ENCODE measurements at places on chromosomes 16 and 17.
A peak's percentile ranks its signal among the peaks of the same experiment; 100 is the strongest.

DNA sequence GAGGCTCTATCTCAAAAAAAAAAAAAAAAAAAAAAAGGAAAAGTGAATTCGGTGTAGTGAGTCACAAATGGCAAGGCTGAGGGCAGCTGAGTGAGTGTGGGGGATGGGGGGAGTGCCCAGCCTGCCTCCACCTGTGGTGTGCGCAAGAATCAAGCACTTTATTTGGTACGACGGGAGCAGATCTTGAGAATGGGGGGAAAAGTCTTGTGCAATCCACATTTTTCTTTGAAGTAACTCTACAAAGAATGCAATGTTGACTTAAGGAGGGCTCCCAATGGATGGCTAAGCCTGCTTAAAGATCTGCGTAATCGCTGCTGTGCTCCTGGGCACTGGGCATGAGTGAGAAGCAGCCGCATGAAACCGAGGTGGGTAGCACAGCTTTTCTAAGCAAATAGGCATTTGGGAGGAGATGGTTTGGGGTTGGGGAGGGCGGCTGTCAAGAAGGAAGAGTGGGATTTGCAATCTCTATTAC, 28.2 kb downstream of the ATP2C2 start:
- DNase-seq = no peak

DNA sequence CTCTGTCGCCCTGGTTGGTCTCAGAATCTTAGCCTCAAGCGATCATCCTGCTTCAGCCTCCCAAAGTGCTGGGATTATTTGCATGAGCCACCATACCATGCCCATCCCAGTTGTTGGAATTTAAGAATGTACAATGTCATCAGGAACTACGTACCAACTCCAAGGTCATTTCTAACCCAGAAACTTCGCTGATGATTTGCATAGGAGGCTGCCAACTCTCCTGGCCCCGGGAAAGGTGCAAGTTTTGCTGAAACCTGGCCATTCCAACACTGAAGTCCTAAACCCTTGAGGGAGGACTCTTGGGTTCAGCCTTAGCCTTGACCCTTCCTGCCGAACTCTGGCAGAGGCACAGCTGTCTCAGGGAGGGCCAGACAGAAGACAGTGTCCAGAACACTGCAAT, 2.9 kb upstream of the KIFC3 start:
- no peak for DNase-seq

DNA sequence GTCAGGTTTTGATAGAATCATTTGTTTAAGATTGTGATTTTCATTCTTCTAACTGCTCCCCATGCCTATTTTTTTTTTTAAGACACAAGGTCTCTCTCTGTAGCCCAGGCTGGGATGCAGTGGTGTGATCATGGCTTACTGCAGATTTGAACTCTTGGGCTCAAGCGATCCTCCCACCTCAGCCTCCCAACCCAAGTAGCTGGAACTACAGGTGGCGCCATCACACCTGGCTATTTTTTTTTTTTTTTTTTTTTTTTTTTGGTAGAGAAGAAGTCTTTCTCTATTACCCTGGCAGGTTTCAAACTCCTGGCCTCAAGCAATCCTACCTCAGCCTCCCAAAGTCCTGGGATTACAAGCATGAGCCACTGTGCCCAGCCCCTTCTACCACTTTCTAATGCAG, 223.3 kb downstream of the CBLN1 start:
- no peak for DNase-seq

DNA sequence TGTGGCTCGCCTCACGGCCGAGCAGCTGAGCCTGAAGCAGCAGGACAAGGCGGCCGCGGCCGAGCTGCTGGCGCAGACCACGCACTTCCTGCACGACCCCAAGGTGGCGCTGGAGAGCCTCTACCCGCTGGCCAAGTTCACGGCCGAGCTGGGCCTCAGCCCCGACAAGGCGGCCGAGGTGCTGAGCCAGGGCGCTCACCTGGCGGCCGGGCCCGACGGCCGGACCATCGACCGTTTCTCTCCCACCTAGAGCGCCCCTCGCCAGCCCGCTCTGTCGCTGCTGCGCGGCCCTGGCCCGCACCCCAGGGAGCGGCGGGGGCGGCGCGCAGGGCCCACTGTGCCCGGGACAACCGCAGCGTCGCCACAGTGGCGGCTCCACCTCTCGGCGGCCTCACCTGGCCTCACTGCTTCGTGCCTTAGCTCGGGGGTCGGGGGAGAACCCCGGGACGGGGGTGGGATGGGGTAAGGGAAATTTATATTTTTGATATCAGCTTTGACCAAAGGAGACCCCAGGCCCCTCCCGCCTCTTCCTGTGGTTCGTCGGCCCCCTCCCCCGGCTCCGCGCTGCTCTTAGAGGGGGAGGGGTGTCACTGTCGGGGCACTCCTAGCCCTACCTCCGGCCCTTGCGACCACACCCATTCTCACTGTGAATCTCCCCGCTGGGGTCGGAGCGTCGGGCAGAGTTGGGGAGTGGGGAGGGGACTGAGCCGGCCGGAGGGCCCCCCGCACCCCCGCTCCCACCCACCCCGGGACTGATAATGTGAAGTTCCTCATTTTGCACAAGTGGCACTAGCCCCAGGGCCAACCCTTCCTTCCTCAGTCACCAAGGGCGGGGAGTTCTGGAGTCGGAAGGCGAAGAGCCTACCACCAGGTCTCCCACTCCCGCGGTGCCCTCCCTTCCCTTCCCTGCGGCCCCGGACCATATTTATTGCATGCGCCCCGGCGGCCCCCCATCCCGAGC, 4.0 kb downstream of the HIC1 start:
- no peak for DNase-seq

DNA sequence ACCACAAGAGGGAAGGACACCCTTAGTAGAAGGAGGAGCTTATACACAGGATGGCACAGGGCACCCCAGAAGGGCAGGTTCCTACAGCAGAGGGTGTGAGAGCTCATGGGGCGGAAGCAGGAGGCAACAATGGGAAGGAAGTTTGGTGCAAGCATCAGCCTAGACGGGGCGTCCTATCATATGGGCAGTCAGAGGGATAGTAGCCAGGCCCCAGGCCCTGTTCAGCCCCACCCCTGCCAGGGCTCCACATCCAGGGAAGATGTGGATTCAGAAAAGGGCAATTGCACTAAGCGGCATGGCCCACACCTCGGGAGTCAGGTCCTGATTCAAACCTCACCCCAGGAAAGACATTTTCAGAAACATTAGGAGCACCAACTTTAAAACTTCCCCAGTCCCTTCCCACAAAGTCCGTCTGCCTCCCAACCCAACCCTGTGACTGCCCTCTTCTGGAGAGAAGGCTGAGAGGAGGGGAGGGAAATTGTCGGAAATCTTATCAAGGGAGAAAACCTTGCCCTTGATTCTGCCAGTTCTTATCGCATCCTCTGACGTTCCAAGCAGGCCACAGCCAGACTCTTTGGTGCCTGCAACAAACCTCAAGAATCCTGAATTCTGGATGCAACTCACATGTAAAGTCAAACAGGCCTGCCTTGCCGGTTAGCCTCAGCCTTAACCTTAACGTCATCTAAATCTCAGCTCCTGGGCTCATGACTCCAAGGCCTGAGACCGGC, 198.8 kb upstream of the CDH5 start:
- DNase-seq = no peak

- DNase-seq = no peak
These were observed 8.6 kb upstream of the PGS1 start for GRCh38 chr17:78369791-78370381.

DNA sequence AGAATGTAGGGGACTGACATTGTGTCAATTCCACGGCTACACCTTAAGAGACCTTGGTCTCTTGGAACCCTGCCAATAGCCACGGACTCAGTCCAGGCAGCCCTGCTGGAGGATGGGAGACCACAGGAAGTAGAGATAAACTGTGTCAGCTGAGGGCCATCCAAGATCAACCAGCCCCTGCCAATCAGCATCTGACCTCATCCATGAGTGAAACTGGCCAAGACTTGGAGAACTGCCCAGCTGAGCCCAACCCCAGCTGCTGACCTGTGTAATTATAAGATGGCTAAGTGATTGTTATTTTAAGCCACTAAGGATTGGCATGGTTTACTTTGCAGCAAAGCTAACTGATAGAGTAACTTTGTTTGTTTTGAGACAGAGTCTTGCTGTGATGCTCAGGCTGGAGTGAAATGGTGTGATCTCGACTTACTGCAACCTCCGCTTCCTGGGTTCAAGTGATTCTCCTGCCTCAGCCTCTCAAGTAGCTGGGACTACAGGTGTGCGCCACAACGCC, 13.3 kb upstream of the YWHAE start:
- DNase-seq = no peak

DNA sequence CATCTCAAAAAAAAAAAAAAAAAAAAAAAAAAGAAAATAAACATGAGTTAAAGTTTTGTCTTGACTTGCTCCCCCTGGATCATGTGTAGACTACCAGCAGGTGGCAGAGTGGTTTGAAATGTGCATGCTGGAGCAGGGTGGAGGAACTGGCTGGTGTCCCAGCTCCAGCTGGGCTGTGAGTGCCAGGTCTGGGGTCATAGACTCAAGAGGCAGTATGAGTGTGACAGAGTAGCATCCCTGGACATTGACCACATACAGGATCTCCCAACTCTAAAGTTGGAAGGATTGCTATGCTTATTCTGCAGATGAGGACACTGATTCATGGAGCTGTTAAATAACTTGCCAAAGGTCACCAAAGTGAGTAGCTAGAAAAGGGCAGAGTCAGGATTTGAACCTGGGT, 198.0 kb upstream of the MPHOSPH6 start:
- no peak for DNase-seq

- DNase-seq = no peak
These were observed 1.3 kb upstream of the CIAO3 start for GRCh38 chr16:741986-742629.

GRCh38 chr17:74919440-74920305, 3.4 kb downstream of the USH1G start:
- DNase-seq = no peak

DNA sequence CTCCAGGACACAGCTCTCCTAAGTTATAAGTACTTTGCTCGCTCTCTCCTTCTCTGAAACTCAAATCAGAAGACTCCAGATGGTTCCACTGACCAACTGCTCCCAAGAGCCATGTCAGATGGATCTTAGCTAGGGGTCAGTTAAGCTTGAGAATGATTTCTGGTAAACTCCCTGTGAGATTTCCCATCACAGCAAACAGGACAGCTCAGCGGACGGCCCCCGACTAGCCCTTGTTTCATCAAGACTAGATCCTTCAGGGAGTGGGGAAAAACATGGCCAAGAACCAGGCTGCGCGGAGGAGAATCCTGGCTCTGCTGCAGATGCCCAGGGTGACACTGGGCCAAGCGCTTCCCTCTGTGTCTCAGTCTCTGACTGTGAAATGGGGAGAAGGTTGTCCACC, 159.8 kb downstream of the C16orf78 start:
- no peak for DNase-seq

DNA sequence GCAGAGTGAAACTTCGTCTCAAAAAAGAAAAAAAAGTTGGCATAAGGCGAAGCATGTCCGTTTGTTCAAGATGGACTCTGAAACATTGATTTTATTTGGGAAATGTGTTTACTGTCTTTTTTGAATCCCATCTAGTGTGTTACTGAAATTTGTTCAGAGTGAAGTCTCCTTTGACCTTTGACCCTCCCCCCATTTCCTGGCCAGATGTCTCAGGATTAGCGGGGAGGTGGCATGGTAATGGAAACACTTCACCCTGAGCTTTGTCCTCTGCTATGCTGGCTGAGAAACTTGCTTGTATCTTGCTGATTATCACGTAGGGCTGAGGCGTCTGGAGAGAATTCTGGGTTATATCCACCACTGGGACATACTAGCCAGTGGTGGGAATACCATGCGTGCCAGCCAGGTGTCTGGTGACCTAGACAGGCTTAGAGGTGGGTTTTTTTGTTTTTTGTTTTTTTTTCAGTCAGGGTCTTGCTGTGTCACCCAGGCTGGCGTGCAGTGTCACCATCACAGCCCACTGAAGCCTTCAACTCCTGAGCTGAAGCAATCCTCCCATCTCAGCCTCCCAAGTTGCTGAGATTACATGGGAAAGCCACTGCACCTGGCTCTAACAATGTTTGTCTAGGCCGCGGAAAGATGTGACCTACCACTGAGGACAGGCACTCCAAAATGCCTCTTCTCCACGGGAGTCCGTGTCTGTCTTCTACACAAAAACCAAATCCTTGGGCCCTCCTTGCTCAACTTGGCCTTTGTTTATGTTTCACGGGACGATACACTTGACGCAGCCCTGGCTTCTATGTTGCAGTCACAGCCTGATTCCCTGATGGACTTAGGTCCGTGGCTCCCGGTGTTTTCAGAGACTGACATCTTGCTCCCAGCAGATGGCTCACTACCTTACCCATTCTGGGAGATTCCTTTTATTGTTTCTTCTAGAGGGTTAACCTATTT, 6.6 kb upstream of the GALK1 start:
- no peak for DNase-seq

DNA sequence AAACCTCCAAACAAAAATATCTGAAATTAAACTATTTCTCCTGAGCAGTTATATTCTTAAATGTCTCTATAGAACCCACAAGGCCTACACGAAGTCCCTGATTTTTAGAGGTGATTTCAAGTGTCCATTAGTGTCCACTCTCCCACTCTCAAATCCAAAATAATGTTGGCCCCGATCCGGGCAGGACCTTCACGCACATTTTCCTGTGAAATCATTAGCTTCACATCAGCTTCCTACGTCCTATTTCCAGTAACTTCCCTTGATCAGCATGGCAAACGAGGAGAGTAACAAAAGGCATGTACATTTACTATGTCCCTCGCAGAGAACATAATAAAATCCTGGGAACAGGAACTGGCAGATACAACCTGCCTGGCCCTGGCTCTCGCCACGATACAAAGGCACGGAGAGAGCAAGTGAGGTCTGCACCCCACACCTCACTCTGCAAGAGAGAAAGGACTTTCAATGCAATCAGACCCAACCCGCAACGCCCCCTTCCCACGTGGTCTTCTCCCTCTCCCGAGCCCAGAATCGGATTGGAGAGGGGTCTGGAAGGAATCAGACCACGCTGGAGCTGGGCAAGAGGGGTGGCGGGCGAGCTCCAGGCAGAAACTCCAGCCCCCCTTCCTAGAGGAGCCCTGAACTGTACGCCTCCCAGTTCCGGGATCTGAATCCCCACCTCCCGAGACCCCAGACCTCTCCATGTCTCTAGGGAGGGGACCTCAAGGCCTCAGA, 17.5 kb upstream of the C17orf78 start:
- DNase-seq = peak; percentile 45

- DNase-seq = no peak
These were observed 186.4 kb upstream of the CDH13 start for GRCh38 chr16:82440336-82440735.

- no peak for DNase-seq
These were observed 14.4 kb downstream of the MMP15 start for GRCh38 chr16:58039829-58040495.

Measured in DMS 273 treated with DMSO at 0.1 percent for 48 hours (cell line).